SK-N-MC (cell line): ENCODE measurements at places on chromosomes 12 and 14.

GRCh38 chr14:102195446-102195845, 55.7 kb downstream of the WDR20 start:
- no peak for DNase-seq

GRCh38 chr14:55592436-55592835, 12.4 kb downstream of the KTN1 start:
- no peak for DNase-seq

- no peak for DNase-seq
Observed at GRCh38 chr14:92635031-92635430, 113.4 kb downstream of the LGMN start.

- no peak for DNase-seq
Observed at GRCh38 chr12:105474672-105475071, 144.2 kb downstream of the C12orf75 start.

DNA sequence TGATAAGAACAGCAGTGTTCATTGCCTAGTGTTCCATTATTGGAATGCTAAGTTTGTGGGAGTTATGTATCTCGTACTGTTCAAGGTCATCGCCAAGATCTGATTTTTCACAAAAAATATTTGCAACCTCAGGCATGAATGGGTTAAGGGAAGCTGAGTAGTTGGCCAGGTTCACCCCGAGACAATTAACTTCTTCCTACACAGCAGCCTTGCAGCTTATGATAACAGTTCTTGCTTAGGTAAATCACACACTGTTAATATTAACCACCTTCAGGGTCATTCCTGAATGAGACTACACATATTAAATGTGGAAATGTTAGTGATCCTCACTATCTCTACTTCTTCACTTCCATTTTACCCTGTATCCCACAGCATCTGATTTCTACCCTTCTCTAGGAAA, 18.0 kb downstream of the FKBP11 start:
- DNase-seq, result no peak

DNA sequence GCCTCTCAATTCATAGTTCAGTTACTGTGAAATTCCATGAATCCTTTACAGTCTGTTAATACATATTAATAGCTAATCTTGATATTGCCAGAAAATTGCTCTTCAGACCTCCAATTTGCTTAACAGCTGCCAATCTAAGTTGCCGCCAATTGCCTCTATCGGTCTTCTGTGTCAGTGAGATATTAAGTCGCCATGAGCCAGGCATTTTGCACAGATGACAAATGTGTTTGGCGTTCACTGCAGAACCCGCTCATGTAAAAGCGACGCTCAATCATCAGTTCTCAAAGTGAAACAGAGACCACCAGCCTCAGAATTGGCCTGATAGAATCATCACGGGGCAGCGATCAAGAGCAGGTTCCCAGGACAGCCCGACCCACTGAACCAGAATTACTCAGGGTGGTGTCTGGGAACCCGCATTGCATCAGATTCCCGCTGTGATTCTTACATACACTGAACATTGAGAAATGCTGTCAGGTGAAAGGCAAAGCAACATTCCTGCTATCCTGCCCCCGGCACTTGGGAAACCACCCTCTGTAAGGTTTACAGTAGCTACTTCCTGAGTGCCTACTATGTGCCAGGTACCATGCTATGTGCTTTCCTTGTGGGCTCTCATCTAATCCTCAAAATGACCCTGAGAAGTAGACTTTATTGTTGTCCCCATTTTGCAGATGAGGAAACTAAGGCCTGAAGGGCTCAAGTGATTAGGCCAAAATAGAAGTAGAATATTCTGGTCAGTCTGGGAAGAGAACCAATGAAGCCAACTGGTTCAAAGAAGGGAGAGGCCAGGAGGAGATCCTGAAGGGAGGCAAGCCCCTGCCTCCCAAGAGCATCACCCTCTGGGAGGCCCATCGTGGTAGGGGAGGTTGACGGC, 216.4 kb downstream of the SLC41A2 start:
- no peak for DNase-seq
